ENCODE measurements at places on chromosomes 3 and 15.

- DNase-seq, result no peak
Measured at GRCh38 chr15:29089731-29090616, 179.6 kb downstream of the NSMCE3 start.

GRCh38 chr3:42659451-42660130 lies 6.1 kb downstream of the ZBTB47 start:
- DNase-seq, result peak; percentile 27

DNA sequence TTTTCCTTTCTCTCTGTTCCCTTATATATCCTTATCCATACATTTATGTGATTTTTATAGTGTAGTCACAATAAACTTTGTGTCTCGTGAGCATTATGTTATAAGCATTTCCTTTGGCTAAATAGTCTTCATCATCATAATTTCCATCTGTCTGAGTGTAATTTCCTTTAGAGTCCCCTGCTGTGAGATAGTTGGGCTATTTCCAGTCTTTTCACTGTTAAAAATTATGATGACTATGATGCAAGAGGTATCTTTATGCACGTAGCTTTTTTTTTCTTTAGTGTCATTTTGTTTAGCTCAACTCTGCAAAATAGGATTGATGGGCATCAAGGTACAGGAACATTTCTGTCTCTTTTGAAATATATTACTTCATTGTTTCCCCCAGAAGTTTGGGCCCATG lies 26.9 kb upstream of the CA12 start:
- DNase-seq, result no peak

- no peak for DNase-seq
Measured at GRCh38 chr3:74435631-74436030, 178.8 kb downstream of the CNTN3 start.

DNA sequence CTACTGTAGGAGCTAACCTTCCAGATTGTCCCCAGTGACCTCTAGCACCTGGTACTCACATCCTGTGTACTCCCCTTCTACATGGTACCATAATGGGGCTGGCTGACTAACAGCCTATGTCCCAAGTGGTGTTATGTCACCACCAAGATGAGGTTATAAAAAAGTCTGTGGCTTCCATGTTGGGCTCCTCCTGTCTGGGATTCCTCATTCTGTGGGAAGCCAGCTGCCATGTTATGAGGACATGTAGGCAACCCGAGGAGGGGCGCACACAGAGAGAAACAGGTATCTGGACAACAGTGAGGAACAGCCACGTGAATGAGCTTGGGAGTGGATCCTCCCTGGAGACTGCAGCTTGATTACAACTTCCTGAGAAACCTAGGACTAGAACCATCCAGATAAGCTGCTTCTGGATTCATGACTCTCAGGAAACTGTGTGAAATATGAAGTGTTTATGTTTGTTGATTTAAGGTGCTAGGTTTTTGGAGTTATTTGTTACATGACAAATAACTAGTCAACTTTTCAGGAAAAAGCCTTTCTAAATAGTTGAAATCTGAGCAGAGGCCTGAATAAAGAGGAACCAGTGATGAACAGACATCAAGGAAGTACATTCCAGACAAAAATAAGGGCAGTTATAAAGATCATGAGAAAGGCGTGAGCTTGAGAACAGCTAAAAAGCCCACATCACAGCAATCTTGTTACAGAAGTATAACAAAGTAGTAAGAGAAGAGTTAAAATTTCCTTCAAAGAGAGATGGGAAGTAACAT lies 21.7 kb downstream of the GOLIM4 start:
- DNase-seq, result no peak

GRCh38 chr3:146834917-146835316 lies 229.8 kb upstream of the PLSCR5 start:
- DNase-seq, result no peak

- no peak for DNase-seq
Measured at GRCh38 chr3:101732240-101732641, 7.8 kb downstream of the CEP97 start.

GRCh38 chr3:68874551-68875348 lies 57.6 kb downstream of the TAFA4 start:
- no peak for DNase-seq

DNA sequence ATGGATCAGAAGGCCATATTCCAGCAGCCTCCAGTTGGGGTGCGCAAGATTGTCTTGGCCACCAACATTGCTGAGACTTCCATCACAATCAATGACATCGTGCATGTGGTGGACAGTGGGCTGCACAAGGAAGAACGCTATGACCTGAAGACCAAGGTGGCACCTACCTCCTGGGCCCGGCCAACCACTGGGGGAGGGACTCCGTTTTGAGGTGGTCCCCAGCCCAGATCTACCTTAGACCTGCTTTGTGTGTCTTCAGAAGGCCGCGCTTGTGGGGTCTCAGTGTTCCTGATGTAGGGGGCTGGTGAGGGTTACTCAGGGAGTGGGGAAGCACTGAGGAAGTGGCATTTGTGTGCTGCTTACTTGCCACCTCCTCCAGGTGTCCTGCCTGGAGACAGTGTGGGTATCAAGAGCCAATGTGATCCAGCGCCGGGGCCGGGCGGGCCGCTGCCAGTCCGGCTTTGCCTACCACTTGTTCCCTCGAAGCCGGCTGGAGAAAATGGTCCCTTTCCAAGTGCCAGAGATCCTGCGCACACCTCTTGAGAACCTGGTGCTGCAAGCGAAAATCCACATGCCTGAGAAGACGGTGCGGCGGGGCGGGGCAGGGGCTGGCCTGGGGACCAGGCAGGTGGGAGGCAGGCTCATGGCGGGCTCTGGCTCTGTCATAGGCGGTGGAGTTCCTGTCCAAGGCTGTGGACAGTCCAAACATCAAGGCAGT lies 45.0 kb downstream of the DHX30 start:
- no peak for DNase-seq

GRCh38 chr3:73204841-73205240 lies 143.4 kb downstream of the EBLN2 start:
- DNase-seq, result no peak

DNA sequence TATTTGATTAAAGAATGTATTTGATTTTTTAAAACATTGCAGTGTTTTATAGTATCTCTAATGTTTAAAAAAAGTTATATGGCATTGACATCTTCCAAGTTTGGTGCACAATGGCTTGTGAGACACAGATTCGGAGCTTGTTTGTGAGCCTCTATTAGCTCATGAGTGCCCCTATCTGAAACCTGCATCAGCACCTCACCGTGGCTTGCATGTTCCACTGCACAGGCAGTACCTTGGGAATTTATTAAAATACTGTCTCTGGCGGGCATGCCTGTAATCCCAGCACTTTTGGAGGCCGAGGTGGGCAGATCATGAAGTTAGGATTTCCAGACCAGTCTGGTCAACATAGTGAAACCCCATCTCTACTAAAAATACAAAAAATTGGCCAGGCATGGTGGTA lies 6.8 kb upstream of the RTP2 start:
- DNase-seq, result no peak

DNA sequence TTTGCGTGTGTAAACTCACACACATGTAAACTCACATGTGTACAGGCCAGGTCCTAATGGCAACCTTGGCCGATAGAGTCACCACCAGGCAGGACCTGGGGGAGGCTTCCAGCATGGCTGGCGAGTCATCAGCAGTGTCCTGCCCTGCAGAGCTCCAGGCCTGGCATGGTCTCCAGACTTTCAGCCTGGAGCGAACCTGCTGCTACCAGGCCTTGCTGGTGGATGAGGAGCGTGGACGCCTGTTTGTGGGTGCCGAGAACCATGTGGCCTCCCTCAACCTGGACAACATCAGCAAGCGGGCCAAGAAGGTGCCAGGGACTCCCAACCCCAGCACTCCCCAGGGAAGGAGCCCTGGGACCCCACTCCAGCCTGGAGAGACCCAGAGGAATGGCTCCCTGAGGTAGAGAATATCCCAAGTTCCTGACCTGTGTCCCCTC lies 1.0 kb downstream of the SEMA3B start:
- no peak for DNase-seq

DNA sequence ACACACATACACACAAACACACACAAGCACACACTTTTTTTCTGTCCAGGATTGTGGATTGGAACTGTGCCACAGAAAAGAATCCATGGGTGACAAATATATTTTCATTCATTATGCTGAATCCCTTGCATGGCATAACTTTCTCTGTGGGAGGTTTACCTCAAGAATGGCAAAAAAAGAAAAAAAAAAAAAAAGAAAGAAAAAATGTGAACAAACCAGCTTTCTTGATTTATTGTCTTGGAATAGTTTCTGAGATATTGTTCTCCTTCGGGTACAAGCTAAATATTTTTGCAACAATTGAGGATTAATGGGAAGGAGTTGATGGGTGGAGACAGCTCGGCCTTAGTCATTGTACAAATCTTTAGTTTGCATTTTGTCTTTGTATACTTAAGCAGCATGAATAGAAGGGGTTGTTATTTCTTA lies 153.1 kb downstream of the GMNC start:
- no peak for DNase-seq

DNA sequence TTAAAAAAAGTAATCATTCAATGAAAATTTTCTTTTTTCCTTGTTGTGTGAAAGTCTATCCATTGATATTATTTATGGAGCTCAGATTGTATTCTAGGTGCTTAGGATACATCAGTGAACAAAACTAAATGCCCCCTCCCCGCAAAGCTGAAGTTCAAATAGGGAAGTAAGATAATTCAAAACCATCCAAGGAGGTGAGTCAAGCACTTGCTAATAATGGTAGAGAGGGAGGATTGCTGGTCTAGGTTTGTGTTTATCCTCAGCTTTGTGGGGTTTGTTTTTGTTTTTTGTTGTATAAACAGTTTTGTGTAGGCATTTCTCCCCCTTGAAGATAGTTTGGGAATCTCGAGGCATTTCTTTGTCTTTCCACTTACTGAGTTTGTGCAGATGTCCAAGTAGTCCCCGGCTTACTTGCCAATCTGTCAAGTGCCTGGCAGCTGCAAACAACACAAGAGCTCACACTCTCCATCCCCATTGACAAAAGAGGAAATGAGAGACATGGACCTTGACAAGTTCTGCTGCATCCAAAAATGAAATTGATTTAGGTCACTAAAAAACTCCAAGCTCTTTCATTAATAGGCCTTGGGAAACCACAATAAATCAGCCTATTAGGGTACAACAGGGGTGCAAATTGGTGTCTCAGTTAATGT lies 575.8 kb upstream of the TBL1XR1 start:
- DNase-seq, result no peak

DNA sequence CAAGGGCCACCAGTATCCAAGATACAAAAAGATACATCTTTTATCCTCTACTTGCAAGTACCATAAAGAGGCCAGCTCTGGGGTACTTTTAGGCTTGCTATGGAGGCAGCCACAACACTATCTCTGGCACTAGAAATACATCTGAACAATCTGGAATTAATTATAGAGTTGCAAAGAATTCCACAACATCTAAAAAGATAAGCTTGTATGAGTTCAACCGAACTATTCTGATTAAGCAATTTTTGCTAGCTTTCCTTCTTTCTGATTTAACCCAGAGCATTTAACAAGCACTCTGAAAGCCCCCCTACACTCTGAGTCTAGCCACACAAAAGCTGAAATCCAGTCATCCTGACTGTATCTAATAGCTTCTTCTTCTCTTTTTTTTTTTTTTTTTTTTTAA lies 95.4 kb downstream of the FRMD5 start:
- no peak for DNase-seq

GRCh38 chr3:121997372-121997771 lies 24.7 kb downstream of the ILDR1 start:
- no peak for DNase-seq

DNA sequence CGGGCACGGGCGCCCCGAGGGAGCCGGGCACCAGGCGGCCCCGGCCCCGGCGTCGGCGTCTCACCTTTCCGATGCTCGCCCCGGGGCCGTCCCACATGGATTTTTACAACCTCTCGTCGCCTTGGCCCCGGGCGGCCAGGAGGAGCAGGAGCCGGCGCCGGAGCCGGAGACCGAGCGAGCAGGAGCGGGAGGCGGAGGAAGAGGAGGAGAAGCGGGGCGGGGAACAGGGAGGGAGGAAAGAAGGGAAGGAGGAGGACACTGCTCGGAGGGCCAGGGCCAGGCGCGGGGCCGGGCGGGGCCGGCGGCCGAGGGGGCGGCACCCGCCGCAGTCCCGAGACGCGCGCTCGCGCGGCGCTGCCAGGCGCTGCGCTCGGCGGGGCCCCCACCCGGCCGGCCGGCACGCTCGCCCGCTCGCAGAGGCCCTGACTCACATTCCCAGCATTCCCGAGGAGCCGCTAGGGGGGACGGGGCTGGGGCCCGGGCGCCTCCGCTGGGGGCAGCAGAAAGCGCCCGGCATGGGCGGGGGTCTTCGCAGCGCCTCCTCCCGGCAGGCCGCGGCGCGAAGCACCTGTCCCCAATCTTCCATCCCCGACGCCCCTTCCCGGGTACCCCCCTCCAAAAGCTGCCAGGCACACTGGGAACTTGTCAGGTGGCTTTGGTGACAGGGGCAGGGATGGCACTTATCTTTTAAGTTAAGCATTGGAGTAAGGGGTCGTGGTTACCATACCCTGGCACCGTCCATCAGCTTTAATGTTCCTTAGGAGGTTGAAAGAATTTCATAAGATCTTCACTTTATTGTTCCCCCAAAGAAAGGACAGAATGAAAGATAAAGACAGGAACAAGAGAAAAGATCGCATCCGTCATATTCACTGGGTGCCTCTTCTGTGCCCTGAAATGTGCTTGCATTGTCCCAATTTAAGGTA lies at the start of gene ERC2:
Gene ERC2 (minus strand): TSS at position 284 of the 923 bp plus-strand sequence.
- DNase-seq, result no peak

DNA sequence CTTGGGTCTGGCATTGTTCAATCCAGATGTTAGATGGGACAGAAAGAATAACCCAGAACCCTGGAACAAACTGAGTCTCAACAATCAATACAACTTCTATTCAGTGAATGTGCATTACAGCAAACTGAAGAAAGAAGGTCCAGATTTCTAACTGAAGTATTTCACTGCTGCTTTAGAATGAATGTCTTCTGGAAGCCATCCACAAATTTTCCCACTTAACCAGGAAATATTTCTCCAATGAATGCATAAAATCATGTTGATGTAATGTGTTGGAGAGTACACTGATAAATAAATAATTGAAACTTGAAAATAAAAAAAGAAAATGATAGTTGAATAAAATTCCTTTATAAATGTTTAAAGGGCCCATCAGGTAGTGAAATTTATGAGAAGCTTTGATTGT lies 658.6 kb downstream of the ZBBX start:
- no peak for DNase-seq

DNA sequence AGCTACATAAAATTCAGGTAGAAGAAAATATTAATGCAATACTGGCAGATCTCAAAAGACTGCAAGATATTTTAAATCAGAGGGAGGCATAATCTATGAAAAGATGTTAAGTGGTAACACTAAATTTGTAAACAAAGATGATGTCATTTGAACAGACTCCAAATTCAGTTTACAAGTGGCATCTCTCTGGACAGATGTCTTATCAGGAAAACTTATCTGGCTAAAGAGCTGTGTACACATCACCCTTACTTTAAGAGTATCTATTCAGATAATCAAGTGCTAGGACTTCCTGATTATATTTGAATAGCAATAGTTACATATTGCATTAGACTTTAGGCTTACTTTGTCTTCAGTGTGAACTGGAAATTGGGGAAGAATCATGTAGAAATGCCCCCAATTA lies 231.5 kb downstream of the WDR72 start:
- DNase-seq, result no peak

GRCh38 chr15:80464951-80465625 lies 60.9 kb downstream of the ARNT2 start:
- no peak for DNase-seq

- no peak for DNase-seq
Measured at GRCh38 chr3:16140894-16141285, 33.6 kb upstream of the GALNT15 start.
